ENCODE measurements at places on chromosomes 6 and 20.

DNA sequence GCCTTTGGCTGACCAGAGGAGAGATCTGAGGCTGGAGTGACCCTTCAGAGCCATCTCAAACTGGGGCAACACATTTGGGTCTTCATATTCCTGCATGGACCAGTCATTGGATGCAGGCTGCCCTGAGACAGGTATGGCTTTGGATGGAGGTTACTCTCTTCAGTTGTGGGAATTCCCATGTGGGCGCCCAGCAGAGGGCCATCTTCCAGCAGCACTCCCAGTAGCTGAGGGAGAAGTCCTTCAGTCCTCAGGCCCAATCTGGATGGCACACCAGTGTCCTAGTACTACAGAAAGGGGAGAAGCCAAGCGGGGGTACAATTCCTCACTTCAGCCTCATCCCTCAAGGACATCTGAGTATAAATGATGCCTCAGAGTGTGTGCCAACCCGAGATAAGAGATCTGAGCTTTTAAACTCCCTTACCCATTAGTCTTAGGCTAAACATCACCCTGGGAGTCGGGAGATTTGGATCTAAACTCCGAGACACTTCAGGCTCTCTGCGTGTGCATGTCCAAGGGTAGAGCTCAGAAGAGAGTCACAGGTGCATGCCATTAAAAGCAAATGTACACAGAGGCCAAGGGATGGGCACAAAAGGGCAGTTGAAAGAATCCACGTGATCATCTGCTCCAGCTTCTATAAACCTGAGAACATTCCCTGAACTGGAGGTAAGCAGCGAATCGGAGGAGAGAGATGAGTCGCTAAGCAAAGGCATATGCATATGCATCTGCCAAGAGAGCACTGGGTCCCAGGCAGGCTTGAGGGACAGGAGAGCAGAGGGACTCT lies 204.6 kb downstream of the CD83 start:
- no peak for DNase-seq

DNA sequence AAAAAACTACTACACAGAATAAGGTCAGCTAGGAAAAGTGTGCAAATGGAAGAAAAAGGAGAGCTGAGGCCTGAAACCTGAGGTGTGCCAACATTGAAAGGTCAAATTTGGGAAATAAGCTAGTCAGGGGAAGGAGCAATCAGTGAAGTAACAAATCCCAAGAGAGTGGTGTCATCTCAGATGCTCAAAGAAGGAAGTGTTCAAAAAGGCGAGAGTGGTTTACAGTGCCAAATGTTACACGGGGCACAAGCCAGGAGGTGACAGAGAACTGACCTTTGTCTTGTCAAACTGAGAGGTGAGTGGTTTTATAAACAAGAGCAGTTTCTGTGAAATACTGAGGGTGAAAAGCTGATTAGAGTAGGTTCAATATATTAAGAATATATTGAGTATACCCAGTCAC lies 83.0 kb upstream of the TCF21 start:
- DNase-seq: no peak

- no peak for DNase-seq
Observed at GRCh38 chr6:122770835-122771601, 8.5 kb upstream of the FABP7 start.

GRCh38 chr6:11430036-11430435 lies 107.5 kb upstream of the TMEM170B start:
- no peak for DNase-seq

DNA sequence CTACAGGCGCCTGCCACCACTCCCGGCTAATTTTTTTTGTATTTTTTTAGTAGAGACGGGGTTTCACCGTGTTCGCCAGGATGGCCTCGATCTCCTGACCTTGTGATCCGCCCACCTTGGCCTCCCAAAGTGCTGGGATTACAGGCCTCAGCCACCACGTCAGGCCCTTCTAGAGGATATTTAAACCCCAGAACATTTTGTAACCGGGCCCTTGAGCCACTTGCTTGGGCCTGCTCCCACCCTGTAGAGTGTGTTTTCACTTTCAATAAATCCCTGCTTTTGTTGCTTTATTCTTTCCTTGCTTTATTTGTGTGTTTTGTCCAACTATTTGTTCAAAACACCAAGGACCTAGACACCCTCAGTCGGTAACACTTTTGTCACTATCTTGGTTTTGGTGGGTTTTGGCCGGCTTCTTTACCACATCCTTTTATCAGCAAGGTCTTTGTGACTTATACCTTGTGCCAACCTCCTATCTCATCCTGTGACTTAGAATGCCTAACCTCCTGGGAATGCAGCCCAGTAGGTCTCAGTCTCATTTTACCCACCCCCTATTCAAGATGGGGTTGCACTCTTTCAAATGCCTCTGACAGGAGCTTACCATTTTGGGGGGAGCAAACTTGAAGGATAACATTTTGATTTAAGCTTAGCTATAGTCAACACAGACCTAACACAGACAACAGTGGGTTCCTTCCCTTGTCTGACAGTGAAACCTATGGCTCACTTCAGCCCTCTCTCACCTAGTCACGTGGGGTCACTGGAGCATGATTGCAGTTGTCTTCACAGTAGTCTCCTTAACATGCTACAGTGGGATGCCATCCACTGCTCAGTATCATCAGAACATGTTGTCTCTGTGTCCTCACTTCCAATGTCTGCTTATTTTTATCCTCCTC lies 27.9 kb upstream of the KIF6 start:
- no peak for DNase-seq

DNA sequence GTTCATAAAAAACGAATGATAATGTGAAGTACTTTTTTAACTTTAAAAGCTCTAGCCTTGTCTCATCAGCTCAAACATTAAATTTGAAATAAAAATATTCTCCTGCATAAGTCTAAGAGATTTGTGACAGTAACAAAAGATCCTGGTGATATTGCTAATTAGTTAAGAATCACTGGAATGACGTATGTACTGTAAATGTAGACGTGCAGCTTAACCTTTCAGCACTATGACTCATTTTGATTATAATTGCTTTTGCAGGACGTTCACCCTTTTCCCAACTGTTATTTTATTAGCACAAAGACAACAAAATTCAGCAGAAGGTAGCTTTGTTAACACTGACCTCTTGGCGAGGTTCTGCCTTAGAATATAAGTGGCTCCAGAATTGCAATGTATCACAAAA lies 68.6 kb downstream of the TENT5A start:
- no peak for DNase-seq

DNA sequence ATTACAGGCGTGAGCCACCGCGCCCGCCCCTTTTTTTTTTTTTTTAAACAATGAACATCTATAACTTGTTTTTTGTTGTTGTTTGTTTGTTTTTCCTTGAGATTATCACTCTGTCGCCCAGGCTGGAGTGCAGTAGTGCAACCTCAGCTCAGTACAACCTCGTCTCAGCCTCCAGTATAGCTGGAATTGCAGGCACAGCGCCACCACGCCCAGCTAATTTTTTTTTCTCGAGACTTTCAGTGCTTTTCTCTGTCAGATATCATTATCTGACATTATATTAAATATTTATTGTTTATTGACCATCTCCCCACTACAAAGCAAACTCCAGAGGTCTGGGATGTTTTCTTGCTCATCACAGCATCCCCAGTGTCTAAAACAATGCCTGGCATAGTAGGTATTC lies 2.3 kb upstream of the DLK2 start:
- no peak for DNase-seq

GRCh38 chr6:9398071-9398766 lies 962.9 kb upstream of the SLC35B3 start:
- DNase-seq: no peak
